ENCODE measurements at places on chromosomes 16 and 17. TPM values are rescaled to one million over a fixed set of nuclear protein-coding genes. Genes with fewer than 3 reads are reported as not detected.
A peak's percentile ranks its signal among the peaks of the same experiment; 100 is the strongest.

DNA sequence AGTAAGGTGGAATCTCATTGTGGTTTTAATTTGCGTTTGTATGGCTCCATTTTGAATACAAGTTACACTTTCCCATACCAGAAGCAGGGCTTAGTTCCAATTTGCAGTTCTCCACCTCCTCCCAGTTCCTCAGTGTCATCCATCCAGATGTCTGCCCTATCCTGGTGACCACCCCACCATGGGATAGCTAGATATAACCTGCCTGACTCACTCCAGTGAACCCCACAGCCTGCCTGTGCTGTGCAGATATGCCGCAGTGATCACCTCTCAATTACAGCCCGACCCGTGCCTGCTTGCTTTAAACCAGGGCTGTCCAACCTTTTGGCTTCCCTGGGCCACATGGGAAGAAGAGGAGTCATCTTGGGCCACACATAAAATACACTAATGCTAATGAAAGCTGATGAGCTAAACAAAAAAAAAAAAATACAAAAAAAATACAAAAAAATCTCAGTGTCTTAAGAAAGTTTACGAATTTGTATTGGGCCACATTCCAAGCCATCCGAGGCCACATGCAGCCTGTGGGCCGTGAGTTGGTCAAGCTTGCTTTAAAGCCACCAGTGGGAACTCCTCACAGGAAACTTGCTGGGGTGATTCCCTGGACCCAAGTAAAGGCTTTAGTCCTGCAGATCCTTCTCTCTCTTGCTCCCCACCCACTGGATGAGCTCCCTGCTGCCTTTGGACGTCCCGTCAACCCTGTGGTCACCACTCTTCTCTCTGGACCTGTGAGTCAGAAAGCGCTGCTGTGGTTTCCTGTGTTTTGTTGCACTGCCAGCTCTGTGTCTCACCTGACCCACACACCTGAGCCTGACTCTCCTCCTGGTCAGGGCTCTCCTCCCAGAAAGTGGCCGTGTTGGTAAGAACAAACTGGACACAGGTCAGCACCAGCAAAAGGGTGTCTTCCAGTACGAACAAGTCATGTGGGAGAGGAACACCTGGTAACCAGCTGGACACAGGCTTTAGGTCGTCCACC lies 83.0 kb downstream of the EMP2 start:
- DNase-seq: no peak

The MED1 gene
- 22.0 TPM for total RNA-seq

- DNase-seq: no peak
Observed at GRCh38 chr17:69883120-69883519, 191.9 kb upstream of the KCNJ16 start.

DNA sequence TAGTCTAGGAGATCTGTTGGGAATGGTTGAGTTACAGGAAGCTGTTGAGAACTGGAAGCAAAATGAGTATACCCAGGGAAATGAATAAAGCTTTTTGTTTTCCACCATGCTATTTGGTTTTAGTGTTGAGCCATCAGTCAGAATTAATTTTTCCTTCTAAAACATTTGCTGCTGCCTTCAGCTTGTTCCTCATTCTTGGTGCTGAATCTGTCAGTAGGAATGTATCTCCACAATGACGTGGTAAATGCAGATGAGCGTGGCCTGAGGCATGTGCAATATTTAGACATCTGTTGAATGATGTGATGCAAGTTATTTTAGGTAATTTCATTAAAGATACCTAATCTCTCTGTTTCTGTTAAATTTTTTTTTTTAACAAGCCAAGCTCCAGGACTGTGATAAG lies 10.9 kb downstream of the HAPSTR1 start:
- no peak for DNase-seq

GRCh38 chr16:16989368-16989767 lies 481.4 kb downstream of the XYLT1 start:
- no peak for DNase-seq

GRCh38 chr17:50582741-50583140 lies 22.2 kb downstream of the CACNA1G start:
- DNase-seq: no peak

GRCh38 chr16:1287982-1288670 lies 21.3 kb upstream of the UBE2I start:
- no peak for DNase-seq

DNA sequence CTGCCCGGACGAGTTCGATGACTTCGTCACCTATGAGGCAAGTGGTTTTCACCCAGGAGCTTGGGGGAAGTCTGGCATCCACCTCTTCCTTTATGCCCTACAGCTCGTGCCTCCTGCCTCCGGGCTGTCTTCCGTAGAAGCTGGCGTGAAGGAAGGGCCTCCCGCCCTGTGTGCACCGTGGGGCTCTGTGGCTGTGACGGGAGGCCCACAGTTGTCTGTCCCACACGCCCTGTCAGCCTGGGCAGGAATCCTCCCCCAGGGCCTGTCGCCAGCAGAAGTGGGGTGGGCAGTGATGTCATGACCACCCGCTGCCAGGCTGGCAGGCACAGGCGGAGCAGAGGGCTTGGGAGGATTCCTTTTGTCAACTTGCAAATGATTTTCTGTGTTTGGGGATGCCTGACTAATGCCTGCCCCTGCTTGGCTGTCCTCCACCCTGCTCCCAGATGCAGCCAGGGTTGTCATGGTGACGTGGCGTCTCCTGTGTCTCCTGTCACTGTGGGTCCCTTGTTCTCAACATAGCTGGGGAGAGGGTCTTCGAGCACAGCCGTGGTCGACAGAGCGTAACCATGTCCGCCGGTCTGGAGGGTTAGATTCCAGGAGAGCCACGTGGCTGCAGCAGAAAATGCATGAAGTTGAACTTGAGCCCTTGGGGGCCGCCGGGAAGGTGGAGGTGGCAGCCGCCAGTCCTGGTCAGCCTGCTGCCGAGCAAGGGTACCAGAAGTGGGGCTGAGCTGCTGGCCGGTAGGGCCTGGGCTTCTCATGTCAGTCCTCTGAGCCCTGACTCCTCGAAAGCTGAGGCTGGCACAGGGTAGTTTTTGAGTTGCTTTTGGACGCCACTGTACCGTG lies 46.1 kb downstream of the RAB11FIP3 start:
- DNase-seq: peak; percentile 79

The ST6GALNAC2 gene
- 14.3 TPM for total RNA-seq

DNA sequence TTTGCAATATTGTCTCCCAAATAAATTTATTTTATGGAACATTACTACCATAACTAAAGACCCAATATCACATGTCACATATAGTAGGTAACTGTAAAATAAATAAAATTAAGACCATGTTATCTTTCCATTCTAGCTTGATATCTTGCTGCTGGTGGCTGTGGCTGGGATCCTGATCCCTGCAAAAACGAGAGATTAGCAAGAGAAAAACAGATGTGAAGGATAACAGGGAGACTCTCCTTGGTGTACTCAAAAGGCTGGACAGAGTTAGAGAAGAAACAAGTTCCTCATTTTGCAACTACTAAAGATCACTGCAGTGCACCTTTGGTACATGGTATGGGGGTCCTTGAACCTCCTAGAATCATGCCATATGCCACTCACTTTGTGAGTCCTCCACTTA lies 49.7 kb downstream of the ARHGAP27 start:
- no peak for DNase-seq

The EVI2B gene
- not detected for total RNA-seq

DNA sequence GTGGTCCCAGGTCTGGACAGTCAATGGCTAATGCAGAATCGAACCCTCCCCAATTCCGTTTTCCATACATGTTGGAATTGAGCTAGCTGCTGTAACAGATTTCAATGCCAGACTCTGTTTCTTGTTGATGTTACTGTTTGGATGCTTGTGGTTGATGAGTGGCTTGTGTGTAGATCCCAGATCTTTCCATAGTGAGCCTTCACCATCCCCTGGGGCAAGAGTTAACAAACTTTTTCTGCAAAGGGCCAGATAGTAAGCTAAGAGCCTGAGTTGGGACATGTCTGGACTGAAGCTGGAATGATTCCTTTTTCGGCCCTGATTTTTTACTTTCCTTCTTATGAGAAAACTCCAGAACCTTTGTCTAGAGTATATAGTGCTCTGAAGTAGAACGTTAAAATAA lies 296.3 kb downstream of the CPPED1 start:
- DNase-seq: no peak

The ITGB4 gene
- 0.06 TPM for total RNA-seq

DNA sequence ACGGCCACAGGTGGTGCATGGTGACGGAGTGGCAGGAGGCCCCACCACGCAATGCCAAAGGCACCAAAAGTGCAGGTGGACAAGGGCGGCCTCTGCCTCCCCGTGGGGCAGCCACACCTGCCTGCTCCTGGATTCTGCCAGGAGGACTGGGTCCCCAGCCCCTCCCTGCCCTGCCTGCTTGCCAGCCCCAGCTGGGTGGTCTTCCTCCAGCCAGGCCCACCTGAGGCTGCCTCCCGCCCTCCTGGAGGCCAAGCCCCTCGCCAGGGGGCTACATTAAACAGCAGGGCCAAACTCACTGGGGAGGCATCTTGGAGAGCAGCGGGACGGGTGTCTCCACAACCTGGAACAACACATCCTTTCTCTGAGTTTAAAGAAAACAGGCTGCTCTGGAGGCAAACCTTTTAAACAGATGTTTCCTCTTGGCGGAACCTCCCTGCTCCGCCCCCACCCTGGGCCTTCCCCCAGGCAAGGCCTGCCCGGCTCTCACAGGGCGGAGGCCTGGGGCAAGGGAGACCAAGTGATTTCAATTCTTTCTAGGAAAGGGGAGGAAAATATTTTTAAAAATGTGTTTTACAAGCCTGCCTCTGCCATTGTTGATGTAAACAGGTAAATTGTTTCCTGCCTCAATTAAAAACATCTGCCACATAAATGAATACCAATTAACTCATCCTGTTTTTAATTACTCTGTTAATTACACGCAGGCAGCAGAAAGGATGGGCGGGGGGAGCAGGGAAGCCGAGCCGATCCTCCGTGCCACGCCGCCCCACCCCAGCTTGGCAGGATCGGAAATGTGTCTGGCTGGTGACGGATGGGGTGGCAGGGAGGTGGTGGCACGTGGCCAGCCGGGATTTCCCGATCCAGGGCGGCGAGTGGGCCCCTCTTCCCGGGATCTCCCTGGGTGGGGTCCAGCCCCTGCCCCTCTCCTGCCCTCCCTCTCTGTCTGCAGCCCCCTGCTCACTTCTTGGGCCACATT lies 54.4 kb upstream of the PABPN1L start:
- no peak for DNase-seq

The TBC1D3I gene
- total RNA-seq: not detected

GRCh38 chr17:32672711-32673110 lies 185.9 kb downstream of the CDK5R1 start:
- DNase-seq: no peak

DNA sequence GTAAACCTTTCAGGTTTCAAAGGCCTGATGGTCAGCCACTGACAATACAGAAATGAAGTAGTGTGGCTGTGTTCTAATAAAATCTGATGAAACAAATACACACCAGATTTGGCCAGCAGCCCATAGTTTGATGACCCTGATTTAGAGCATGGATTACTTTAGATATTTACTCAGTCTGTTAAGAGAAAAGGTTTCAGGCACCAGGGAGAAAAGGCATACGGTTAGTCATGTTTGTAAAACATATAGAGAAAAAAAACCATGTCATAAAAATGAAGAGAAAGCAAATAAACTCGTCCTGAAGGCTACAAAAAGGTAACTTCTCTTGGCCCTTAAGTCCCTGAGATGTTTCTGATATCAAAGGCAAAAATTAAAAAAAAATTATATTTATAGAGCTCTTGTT lies 112.1 kb downstream of the ADAMTS18 start:
- no peak for DNase-seq

GRCh38 chr17:2343421-2343820 lies 6.1 kb downstream of the SGSM2 start:
- no peak for DNase-seq

- no peak for DNase-seq
Observed at GRCh38 chr16:88936008-88936555, 40.9 kb downstream of the CBFA2T3 start.

DNA sequence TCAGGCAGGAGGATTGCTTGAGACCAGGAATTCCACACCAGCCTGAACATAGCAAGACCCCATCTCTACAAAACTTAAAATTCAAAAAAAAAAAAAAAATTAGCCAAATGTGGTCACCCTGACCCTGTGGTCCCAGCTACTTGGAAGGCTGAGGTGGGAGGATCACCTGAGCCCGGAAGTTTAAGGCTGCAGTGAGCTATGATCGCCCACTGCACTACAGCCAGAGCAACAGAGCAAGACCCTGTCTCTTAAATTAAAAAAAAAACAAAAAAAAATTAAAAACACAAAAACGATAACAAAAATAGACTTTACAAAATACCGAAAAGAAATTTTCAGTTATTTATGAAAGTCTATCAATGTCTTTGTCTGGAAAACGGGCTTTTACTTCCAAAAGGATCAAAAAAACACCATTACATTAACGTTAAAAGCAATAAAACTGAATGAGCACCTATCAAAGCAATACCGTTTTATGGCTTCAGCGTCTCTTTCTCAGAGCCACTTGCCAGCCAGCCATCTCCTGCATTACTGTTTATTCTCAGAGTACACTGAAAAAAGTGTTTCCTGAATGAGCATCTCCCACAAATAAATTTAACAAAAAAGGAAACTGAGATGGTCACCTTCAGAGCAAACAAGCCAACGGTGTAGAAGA lies 6.1 kb downstream of the USP7 start:
- no peak for DNase-seq

GRCh38 chr17:50157891-50158290 lies 7.4 kb upstream of the PPP1R9B start:
- no peak for DNase-seq

- no peak for DNase-seq
Observed at GRCh38 chr17:35116845-35117244, 2.8 kb downstream of the RAD51D start.

The WBP2 gene
- total RNA-seq: 18.7 TPM

The LRRC36 gene
- total RNA-seq: not detected

The CCDC200 gene
- not detected for total RNA-seq

The CHST5 gene
- total RNA-seq: 0.12 TPM

The CHST4 gene
- not detected for total RNA-seq

GRCh38 chr17:60436676-60437075 lies 14.4 kb downstream of the CHCT1 start:
- no peak for DNase-seq

- DNase-seq: no peak
Observed at GRCh38 chr16:49700251-49701064, 155.5 kb downstream of the ZNF423 start.

DNA sequence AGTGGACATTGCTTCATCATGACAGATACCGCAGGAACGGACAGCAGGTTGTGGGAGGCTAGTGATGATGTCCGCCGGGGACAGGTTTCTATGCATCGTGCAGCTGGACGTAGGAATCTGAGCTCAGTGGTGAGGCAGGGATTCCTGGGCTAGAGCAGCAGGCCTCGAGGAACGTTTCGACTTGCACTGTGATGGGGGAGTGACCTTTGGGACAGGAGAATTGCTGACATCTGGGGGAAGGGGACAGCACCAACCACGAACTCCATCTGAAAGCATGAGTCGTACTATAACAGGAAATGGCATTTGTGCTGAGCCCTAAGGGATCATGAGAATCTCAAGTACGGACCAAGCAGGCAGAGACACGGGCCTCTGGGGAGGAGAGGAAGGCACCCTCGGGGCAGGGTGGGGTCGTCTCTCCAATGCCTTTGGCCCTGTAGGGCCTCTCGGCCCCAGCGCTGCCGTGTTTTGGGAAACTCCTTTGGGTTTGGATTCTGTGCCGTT lies 65.8 kb upstream of the ENDOV start:
- no peak for DNase-seq

- peak; percentile 46 for DNase-seq
Observed at GRCh38 chr17:32283745-32284201, 18.1 kb downstream of the RHBDL3 start.
